Neuronal stem cell (in vitro differentiated cells): ENCODE measurements at places on chromosomes 6 and 20.

DNA sequence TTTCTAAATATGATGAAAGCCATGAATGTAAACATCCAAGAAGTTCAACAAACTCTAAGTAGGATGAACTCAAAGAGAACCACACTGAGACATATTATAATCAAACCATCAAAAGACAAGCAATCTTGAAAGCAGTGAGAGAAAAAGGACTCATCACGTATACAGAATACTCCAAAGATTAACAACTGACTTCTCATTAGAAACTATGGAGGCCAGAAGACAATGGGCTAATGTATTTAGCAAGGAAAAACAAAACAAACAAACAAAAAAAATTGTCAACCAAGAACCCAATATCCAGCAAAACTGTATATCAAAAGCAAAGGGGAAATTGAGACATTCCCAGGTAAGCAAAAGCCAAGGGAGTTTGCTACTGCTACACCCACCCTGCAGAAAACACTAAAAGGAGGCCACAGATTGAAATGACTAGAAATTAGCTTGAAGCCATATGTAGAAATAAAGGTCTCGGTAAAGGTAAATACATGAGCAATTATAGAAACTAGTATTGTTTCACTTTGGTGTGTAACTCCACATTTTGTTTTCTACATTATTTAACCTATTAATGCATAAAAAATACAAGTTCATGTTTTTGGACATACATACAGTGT, 301.1 kb upstream of the QKI start:
- DNase-seq = no peak

DNA sequence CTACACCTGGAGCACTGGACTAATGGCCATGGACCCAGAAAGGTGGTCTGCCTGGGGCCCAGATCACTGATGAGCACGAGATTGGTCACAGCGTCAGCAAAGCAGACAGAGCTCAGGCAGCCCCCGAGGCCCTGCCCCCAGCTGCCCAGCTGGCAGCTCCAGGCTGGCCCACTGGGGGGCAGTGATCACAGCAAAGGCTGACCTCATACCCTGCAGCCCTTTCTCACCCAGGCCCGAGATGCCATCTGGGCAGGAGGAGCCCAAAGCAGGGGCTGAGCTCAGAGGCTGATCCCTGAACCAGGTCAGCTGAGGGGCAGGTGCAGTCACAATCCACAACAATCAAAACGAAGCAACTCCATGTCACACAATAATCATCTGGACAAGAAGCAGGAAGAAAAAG, 4.1 kb downstream of the MAP1LC3A start:
- no peak for DNase-seq

DNA sequence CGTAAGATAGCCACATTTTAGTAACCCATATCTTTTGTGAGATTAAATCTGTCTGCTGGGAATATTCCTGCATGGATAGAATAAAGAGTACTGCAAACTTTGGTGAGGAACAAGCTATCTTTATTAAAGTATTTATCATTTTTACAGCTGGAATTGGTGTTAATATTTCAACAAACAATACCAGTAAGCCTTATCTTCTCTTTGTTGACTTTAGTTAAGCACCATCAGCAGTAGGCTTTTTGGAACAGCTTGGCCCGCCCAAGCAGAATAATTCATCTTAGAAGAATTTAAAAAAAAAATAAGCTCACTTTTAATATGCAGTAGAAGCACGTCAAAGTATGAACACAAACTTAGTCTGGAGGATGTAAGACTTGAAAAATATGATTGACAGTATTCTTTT, 917.8 kb upstream of the ADGRB3 start:
- no peak for DNase-seq

DNA sequence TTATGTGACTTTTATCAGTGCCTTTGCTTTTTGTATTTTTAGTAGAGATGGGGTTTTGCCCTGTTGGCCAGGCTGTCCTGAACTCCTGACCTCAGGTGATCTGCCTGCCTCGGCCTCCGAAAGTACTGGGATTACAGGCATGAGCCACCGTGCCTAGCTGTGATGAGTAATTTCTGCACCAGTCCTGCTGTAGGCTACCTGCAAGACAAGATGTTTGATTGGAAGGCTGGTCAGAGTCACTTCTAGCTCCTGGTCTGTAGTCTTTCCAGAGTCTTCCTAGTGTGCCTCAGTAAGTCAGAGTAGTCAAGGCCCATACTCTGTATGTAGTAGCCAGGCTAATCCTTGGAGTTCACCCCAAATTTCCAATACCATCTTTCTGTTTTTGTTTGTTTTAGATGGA, 8.9 kb downstream of the TIAM2 start:
- DNase-seq = no peak

DNA sequence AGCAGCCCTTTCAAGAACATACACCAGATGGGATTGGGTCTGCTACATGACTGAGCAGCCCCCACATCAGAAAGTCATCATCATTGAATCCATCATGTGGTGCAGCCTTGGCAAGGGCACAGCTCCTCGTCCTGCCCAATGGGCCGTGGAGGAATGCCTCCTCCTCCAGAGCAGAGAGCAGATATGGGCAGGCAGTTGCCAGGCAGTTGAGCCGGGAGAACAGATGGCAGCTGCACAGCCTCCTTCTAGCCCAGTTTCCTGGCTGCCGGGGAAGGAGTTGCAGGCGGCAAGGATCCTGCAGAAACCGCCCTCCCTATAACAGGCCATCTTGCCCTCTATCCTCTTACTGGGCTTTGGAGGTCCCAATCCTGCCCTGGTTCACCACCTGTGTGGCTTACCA, 11.9 kb upstream of the ZFAND3 start:
- no peak for DNase-seq

- no peak for DNase-seq
These were observed 6.9 kb upstream of the POM121L2 start for GRCh38 chr6:27318973-27319372.

DNA sequence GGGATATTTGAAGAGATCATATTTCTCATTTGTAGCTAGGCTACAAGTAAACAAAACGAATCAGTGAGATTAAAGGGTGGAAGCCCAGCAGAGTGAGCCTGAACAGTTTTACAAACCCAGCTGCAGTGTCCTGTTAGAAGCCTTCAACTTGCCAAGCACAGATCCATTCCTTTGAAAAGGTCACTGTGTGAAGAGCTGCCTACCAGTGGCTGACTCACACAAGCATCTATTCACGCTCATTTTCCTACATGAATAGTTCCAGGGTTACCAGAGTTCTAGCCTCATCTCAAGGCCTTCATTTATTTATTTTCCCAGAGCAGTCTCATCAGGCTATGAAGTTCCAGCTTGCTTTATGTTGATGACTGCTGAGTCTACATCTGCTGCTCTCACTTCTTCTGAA, 25.7 kb upstream of the MLIP start:
- no peak for DNase-seq

DNA sequence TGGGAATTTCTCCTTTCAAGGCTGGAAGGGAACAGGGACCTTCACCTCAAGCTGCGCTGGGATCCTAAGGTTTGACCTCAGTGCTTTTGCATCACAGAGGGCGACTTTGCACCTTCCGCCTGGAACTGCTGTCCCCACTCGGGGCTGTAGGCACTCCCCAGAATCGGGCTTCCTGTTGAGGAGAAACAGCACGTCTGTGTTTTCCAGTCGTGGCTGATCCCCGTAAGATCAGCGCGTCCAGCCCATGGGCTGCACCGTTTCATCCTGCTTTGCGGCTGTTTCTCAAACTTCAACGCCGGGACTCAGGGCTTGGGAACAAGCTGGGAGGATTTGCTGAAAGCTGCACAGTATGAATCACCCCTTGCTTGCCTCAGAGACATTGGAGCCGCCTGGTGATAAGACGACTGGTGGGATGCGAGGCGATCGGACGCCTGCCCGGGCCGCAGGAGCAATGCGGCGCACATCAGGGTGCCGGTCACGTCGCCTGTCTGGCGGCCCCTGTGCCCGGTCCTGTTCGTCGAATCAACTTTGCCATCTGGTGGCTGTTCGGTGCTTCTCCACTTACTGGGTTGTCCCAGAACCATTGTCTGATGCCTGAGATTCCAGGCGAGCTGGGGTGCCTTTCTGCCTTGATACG, 53.6 kb upstream of the FRMD1 start:
- DNase-seq = peak; percentile 65
